ENCODE measurements at places on chromosomes 5 and 9. TPM values are rescaled to one million over a fixed set of nuclear protein-coding genes. Genes with fewer than 3 reads are reported as not detected.

DNA sequence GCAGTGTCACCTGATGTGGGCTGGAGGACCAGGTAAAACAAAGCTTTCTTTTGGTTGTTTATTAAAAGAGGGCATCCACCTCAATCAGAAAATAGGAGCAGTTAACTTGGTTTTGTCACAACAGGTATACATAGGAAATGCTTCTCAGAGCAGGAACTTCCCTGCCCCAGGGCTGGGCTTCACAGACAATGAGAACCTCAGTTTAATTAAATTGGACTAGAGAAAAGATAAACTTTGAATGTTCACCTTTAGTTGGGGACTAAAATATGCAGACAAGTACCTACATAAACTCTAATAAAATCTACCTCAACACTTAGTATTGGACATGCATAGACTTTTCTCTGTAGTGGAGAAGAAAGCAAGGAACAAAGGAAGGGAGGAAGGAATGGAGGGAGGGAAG is 392.0 kb downstream of the ENC1 start:
- H3K4me1 ChIP-seq, result no peaks in the 10 kb centered on the region
- no peaks in the 10 kb centered on the region for H3K27me3 ChIP-seq
- no peak overlapping the region for H3K4me3 ChIP-seq
- H3K27ac ChIP-seq, result no peak overlapping the region

DNA sequence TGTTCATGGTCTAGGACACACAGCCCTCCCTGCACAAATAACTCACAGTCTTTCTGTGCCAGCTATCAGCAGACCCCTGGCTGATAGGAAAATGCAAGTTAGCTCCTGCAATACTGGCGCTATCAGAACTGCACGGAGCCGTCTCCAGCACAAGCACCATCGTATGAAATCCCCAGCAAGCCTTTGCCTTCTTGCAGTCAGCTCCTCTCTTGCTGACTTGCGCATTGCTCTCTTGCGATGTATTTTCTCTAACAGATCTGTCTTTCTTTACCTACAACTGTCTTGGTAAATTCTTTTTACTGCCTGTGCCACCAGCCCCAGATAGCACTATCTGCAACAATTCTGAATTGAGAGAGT is 25.1 kb upstream of the UGCG start:
- H3K4me3 ChIP-seq, result no peak overlapping the region
- H3K36me3 ChIP-seq, result no peaks in the 10 kb centered on the region
- no peak overlapping the region for H3K27ac ChIP-seq
- peak; percentile 1 for DNase-seq

The RANBP17 gene
- total RNA-seq, result 43.3 TPM

- H3K4me3 ChIP-seq, result no peak overlapping the region
- H3K27me3 ChIP-seq, result no peaks in the 10 kb centered on the region
- peaks cover 13% of the 10 kb centered on the region for H3K4me1 ChIP-seq
- DNase-seq, result no peak
These were observed 126.2 kb downstream of the SAXO1 start for GRCh38 chr9:18906656-18907395.

- no peak for DNase-seq
- no peaks in the 10 kb centered on the region for H3K27me3 ChIP-seq
- no peaks in the 10 kb centered on the region for H3K36me3 ChIP-seq
- H3K4me1 ChIP-seq, result no peaks in the 10 kb centered on the region
These were observed 120.6 kb downstream of the FOCAD start for GRCh38 chr9:20804489-20805250.

- H3K4me1 ChIP-seq, result peaks cover 15% of the 10 kb centered on the region
- no peaks in the 10 kb centered on the region for H3K36me3 ChIP-seq
- DNase-seq, result no peak
These were observed 81.0 kb downstream of the LHFPL2 start for GRCh38 chr5:78567617-78568016.

The FST gene
- total RNA-seq, result 3.3 TPM

The RNF38 gene
- total RNA-seq, result 37.3 TPM

DNA sequence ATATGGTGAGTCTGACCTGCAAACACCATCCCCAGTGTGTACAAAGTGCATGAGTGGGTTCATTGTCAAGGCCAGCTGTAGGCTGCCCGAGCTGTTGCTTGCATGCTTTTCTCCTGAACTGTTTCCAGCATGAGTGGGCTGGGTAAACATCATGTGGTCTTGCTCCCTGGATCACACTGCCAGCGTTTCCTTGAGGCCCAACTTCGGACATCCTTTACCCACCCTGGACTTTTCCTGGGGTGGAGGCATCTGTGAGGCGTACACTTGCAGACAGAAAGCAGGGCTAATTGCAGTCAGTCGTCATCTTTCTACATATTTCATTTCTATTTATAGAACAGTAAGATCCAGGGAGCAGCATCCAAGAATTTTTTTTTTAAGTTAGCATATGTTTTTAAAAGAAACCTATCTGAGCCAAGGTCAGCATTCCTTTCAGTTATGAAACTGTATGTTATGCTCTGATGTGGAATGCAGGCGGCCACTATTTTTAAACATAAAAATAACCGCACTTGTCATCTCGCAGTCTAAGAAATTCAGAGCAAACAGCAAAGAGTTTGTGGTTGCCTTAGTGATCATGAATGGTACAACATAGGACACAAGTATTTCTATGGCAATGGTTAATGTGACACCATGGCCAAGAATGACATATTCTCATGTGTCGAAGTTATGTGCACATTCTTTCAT is 106.5 kb upstream of the DMRT1 start:
- no peaks in the 10 kb centered on the region for H3K4me1 ChIP-seq
- H3K36me3 ChIP-seq, result peaks cover 32% of the 10 kb centered on the region
- H3K27ac ChIP-seq, result no peak overlapping the region

DNA sequence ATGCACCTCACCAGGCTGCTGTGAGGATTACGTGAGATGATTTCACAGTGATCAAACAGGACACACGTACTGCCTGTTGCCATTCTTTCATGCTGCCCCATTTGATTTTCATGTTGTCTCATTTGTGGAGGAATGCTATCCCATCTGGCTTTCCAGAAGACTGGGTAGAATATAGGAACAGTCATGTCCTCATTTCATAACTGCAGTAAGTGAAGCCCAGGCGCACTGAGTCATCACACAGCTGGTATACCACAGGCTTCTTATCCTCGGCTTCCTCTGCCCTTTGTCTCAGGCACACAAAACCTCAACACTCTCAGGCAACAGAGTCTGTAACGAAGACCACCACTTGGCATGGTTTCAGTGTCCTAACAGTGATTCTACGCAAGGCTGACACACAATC is 62.3 kb downstream of the LHFPL2 start:
- H3K27me3 ChIP-seq, result no peaks in the 10 kb centered on the region
- DNase-seq, result no peak
- no peaks in the 10 kb centered on the region for H3K36me3 ChIP-seq
- H3K27ac ChIP-seq, result no peak overlapping the region
- no peak overlapping the region for H3K4me3 ChIP-seq
- no peaks in the 10 kb centered on the region for H3K4me1 ChIP-seq

The PDCD1LG2 gene
- total RNA-seq, result 0.50 TPM

DNA sequence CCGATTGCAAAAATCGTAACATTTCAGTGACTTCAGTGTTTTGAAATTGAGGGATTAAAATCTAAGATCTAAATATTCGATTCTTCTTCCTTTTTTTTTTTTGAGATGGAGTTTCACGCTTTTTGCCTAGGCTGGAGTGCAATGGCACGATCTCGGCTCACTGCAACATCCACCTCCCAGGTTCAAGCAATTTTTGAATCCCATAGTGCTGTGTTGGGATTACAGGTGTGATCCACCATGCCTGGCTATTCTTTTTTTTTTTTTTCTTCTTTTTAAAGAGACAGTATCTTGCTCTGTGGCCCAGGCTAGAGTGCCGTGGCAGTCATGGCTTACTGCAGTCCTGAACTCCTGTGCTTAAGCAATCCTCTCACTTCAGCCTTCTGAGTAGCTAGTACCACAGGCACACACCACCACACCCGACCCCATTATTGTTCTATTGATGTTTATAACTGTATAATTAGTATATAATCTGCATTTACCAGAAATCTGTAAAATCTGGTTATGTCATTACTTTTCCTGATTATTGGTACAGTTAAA is 42.7 kb downstream of the NSD1 start:
- H3K27ac ChIP-seq, result no peak overlapping the region
- H3K4me1 ChIP-seq, result no peaks in the 10 kb centered on the region
- no peaks in the 10 kb centered on the region for H3K27me3 ChIP-seq
- DNase-seq, result no peak
- H3K4me3 ChIP-seq, result no peak overlapping the region

DNA sequence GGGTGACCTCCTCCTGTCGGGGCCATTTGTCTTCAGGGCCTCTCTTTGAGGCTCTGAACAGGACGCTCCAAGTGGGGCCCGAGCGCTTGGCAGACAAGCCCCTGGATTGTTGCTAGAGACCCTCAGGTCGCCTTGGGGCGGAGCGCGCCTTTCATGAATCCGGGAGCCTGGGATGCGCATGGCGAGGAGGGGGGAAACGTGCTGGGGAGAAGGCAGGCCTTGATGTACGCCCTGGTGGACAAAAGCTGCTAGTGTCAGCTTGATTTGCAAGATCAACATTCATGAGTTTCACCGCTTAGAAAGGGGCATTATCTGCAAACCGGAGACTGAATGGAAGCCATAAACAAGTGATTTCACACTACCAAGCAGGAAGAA is 226.3 kb downstream of the SMARCA2 start:
- H3K27me3 ChIP-seq, result no peaks in the 10 kb centered on the region
- peak; percentile 84 for DNase-seq
- H3K36me3 ChIP-seq, result no peaks in the 10 kb centered on the region
- peaks cover 25% of the 10 kb centered on the region for H3K4me1 ChIP-seq
- peak overlapping the region; percentile 68 for H3K4me3 ChIP-seq
- peak overlapping the region; percentile 96 for H3K27ac ChIP-seq

DNA sequence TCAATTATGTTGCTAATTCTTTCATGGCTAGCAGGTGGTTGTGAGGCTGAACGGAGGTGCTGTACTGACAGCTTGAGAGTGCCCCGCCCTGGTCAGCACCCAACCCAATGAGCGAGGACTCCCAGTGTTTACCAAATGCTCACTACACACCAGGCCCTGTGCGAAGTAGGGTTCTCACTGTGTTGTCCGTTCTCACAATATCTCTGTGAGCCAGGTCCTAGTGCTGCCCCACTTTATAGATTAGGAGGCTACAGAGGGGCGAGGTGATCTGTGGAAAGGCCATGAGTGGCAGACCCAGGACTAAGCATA is 28.2 kb downstream of the COL15A1 start:
- peak overlapping the region; percentile 81 for H3K27ac ChIP-seq
- no peaks in the 10 kb centered on the region for H3K27me3 ChIP-seq
- DNase-seq, result no peak

The TMEM215 gene
- total RNA-seq, result 5.2 TPM

DNA sequence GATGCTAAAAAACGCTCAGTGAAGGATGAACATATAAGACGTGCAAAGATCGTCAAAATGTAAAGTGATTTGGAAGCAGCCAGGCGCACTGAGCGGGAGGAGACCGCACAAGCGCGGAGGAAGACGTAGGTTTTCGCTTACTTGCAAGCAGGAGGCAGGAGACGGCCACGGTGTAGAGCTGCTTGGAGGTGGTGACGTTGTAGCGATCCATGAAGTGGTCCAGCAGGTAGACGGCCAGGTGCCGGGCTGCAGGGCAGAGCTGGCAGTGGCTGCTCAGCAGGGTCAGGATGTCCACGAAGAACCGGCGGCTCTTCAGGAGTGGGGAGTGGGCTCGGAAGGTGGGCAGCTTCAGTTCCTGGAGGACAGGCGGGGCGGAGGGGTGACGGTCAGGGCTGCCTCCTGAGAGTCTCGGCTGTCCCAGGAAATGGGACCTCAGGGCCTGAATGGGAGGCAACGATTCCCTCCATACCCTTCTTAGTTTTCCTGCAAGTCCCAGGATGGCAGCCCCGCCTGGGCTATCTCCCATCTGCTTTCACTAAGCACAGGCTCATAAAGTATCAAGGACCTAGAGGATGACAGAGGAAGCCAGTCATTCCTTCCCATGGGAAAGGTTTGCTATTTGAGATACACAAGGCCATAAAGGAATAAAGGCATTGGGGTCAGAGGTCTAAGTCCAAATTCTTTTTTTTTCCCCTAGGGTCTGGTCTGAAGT is 31.8 kb downstream of the CCNJL start:
- H3K4me1 ChIP-seq, result peaks cover 10% of the 10 kb centered on the region
- H3K27me3 ChIP-seq, result no peaks in the 10 kb centered on the region
- H3K36me3 ChIP-seq, result peaks cover 11% of the 10 kb centered on the region
- H3K27ac ChIP-seq, result no peak overlapping the region
- H3K4me3 ChIP-seq, result no peak overlapping the region
